Hematopoietic multipotent progenitor cell treated with erythropoietin and hydrocortisone succinate and interleukin-3 and kit ligand, for 8 days (in vitro differentiated cells): ENCODE measurements at places on chromosomes 2 and 18.

- no peak for DNase-seq
These were observed 380.5 kb downstream of the DSEL start for GRCh38 chr18:67135981-67136380.

GRCh38 chr2:130756874-130757668 is 1.7 kb downstream of the AMER3 start:
- no peak for DNase-seq

DNA sequence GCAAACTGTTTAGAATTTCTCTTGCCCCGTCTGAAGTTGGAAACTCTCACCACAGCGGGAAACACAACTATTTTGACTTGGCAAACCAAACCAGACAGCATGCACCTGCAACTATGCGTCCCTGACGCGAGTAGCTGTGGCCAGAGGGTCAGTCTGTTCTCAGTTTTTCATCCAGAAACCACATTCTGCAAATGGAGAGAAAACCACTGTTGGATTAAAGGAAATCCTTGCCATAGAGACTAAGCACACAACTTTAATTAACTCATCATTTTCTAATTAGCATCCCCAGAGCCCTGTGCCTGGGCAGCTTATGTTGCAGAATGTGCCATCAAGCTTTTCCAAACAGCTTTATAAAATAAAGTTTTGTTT is 415.7 kb upstream of the TCF4 start:
- no peak for DNase-seq

DNA sequence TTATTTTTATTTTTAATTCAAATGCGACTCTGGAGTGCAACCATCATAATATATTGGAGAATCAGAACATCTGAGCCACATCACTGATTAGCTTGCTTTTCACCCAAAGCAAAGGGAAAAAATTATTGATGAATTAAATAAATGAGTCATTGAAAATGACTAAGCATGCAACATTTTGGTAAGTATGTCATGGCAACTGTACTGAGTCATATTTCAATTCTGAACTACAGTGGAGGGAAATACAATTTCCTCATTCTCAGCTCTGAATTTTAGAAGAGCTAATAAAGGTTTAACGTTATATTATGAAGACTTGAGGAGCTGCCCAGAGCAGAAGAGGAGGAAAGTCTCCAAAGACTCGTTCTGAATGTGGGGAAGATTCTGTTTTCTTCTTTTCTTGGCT is 89.6 kb upstream of the CCDC68 start:
- no peak for DNase-seq

GRCh38 chr18:54162431-54162830 is 62.0 kb downstream of the MBD2 start:
- no peak for DNase-seq

DNA sequence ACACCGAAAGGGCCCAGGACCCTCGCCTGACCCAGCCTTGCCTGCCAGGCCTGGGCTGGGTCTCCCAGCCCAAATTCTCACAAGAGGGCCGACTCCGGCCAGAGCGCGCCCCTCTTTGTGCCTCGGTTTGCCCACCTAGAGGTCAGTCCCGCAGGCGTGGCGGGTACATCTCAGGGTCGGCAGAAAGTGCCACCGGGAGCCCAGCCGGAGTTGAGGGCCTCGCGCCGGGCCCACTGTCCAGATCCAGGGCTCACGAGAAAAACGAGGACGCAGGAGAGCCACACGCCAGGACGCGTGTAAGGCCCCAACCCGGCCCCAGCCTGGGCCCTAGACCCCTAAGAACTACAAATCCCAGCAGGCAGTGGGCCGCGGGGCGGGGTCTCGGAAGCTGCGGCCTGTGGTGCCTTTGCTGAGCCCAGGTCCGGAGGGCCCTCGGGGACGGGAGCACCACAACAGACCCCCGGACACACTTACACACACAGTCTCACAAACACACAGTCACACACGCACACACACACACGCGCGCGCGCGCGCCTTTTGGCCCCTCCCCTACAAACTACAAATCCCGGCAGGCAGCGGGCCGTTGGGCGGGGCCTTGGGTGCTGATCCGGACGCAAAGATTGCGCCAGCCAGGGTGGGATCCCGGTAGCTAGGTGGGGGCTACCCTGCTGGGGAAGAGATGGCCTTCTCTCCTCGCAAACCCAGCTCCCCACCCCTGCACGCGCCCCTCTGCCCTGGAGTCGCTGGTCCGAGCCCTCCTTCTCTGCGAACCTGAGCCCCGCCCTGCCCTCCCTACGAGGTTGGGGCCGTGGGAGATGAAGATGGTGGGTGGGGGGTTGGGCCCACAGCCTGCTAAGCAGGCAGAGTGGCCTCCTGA is at the start of gene SH2D6:
TSS of gene SH2D6 (plus strand) at position 583 of the 877 bp plus-strand sequence. CDS start 10,752 bp downstream, outside the sequence.
- peak; percentile 85 for DNase-seq
